ENCODE measurements at places on chromosomes 12 and 14.

DNA sequence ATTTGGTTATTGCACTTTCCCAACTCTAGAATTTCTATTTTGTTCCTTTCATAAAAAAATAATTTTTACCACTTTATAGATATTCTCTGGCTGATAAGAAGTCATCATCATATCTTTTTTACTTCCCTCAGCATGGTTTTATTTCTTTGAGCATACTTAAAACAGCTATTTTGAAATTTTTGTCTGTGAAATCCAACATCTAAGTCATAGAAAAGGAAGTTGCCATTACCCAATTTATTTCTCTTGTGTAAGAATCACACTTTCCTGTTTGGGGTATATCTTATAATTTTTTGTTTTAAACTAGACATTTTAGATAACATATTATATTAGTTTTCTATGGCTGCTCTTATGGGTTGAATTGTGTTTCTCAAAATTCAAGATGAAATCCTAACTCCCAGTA lies 400.2 kb upstream of the OR4E1 start:
- no peak for DNase-seq

DNA sequence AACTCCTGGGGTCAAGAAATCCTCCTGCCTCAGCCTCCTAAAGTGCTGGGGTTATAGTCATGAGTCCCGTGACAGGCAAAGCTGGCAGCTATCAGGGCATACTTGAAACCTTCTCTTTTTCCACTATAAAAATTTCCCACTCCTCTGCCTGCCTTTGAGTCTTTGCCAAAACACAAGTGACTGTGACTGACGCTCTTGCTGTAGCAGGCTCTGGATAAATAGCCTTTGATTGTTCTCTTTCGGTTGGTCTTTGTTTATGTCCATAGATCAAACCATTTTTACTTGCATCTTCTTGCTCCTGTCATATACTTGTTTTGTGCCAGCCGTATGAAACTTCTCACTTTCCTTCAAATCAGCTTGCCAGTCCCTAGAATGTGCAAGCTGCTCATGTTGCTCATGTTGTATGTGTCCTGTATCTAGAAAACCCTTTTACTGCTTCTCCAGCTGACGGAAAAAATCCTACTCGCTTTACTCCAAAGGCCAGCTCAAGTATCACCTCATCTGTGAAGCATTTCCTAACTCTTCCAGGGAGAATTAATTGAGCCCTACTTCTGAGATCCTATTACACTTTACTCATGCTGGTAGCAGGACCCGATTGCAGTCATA lies 73.1 kb downstream of the RESF1 start:
- no peak for DNase-seq

DNA sequence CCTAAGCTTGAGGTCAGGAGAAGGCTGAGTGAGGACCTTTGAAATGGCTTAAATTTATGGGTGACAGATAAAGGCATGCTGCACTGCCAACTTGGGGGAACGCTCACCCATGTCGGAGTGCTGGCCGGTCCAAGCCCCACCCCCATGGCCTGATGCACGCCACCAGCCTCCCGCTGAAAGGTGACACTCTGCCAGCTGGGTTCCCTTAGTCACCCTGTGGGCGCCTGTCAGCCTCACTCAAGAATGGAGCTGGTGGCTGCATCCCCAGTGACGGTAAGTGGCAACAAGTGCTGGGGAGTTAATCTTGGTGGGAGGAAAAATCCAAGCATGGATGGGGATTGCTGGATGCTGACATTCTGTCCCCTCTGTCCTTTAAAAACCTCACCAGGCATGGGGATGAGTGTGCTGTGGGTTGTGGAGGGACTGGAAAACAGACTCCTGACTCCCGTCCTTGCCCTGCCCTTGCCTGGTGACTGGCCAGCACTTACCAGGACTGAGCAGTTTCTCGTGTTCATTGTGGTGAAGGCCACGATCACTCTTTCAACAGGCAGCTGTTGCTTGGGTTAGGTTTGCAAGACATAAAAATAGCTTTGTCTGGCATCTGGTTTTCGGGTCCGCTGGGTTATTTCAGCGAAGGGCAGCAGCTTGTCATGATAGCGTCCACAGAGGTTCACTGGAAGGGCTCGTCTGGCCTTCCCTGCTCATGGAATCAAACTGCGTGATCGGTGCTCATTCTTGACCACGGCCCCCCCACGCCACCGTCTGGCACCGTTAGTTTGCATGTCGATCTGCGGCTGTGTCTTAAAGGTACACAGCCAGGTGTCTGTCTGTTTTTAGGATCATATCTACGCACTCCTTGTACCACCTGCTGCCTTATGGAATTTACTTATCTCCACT lies 15.0 kb downstream of the ACACB start:
- DNase-seq, result no peak

DNA sequence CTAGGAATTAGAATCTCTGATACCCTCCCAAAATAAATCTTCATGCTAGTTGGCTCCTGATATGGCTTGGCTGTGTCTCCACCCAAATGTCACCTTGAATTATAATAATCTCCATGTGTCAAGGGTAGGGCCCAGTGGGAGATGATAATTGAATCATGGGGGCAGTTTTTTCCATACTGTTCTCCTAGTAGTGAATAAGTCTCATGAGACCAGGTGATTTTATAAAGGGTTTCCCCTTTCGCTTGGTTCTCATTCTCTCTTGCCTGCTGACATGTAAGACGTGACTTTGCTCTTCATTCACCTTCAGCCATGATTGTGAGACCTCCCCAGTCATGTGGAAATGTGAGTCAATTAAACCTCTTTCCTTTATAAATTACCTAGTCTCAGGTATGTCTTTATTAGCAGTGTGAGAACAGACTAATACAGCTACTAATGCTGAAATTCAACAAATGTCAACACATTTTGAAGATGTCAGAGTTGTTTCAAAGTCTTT lies 12.2 kb upstream of the SPTSSA start:
- DNase-seq, result no peak

DNA sequence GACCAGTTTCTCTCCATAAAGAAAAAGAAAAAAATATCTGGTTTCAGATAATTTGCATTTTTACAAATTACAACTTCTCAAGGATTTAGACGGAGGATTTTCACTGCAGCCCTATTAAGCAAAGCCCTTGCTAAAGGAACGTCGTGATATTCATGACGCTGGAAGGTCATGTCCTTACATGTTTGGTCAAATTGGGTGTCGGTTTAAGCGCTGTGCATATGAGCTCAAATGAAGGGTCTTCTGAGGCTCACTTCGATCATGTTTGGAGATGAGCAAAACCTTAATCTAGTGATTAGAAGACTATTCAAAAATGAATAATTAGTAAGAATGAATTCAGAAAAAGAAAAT lies 67.3 kb upstream of the USP15 start:
- DNase-seq, result no peak

DNA sequence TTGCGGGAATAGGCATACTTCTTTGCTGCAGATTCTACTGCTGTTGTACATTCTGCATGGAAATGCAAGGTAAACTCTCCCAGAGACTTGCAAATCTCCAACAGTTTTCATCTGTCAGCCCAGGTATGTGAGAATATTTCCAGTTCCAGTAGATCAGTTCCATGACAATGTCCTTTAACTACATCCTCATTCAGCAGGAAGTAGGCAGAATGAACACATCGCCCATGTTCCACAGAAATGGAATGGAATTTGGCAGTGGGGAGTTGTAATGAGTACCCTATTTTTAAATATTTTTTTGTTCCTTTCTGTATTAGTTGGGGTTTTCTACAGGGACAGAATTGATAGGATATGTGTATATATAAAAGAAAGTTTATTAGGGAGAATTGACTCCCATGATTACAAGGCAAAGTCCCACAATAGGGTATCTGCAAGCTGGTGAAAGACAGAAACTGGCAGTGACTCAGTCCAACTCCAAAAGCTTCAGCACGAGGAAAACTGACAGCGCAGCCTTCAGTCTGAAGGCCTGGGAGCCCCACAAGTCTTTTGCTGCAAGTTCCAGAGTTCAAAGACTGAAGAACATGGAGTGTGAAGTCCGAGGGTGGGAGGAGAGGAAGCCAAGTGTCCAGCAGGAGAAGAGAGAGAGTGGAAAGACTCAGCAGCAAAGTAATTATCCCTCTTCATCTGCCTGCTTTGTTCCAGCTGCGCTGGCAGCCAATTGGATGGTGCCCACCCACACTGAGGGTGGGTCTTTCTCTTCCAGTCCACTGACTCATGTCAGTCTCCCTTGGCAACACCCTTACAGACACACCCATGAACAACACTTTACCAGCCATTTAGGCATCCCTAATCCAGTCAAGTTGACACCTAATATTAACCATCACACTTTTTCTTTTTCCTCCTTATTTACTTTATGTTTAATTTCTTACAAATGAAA lies 110.4 kb upstream of the SCAF11 start:
- no peak for DNase-seq

DNA sequence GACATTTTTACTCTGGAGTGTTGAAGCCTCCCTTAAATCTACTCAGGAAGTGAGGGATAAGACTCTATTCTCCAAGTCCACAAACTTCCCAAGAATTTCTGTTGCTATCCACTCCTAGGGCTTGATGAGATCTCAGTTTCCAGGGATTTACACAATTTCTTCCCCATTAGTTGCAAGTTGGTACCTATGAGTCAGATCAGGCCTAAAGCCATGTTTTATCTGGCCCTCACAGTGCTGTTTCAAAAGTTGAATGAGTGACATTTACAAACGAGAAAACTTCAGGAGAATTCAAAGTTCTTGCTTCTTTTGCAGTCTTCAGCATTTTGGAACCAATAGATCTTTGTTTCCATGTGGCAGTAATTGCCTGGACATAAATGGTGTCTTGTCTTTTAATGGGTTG lies 156.4 kb upstream of the SYT10 start:
- no peak for DNase-seq

DNA sequence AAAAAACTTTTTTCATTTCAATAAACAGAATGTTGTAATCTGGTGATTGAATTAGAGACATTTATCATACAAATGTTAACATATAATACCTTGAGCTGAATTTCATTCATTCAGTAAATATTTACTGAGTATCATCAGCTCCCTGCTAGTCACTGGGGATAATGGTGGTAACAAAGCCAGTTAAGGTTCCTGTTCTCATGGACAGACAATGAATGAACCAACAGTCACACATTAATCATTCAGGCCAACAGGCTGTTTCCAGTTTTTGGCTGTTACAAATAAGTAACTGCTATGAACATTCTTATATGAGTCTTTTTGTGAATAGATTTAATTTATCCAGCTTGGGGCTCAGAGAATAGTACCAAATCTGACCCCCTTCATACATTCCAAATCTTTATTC lies 13.5 kb downstream of the EXD2 start:
- DNase-seq, result no peak

- peak; percentile 31 for DNase-seq
Observed at GRCh38 chr12:31732926-31733548, 4.2 kb upstream of the AMN1 start.

- DNase-seq, result no peak
Observed at GRCh38 chr14:92917041-92917940, 5.7 kb upstream of the CHGA start.

- no peak for DNase-seq
Observed at GRCh38 chr12:44703182-44703910, 172.8 kb downstream of the NELL2 start.
